ENCODE measurements at places on chromosomes 12 and 14.

DNA sequence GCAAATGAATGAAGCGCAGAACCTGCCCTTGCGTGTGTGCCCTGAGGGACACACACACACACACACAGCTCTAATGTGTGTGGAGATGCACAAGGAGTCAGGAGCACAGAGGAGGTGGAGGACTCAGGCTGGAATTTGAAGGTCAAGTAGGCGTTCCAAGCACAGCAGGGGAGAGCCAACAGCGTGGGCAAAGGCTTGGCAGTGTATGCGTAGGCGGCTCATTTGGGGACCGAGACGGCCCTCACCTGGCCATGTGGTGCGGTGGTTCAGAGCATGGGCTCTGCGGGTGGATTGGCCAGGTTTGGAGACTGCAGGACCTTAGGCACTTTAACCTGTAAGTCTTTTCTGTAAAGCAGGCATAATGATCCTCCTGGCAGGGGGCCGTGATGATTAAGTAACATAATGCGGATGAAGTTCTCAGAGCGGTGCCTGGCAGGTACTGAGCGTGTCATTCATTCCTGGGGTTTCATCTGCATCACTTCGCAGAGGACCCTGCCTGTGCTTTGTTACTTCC, 69.5 kb upstream of the SLC24A4 start:
- DNase-seq = no peak

DNA sequence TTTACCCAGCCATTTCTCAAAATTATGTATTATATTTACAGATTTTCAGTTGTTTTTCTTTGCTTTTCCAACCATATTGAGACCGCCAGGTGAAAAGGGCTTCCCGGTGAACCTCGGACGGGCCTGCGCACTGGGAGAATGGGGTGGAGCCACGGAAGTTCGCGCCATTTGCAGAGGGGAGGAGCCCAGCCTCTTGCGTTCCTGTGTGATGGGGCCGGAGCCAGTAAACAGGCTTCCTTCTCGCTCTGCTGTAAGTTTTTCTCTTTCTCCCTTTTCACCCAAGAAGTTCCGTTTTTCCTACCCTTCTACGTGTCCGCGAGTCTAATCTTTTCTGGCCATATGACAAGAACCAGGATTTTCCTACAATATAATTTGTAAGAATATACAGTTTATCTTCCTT, 1108.8 kb upstream of the SEL1L start:
- peak; percentile 5 for DNase-seq

GRCh38 chr12:58882826-58883225, 37.5 kb downstream of the LRIG3 start:
- no peak for DNase-seq

DNA sequence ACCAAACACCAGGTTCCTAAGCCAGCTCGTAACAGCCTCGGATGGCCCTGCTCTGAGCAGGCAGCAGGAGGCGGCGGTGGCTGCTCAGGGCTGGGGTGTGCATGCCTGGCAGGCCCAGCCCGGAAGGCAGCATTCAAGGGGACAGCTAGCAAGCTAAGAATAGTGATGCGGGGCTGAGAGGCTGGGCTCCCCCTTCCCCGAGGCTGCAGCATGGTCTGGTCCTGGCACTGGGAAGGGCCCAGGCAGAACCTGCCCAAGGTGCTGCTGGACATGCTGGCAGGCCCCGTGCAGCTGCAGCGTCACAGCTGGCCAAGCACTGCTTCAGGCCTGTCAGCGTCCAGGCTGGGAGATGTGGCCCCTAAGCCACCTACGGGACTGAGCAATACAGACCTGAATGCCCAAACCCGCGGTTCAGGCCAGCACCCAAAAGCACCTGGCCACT, 26.4 kb upstream of the NUDT14 start:
- peak; percentile 55 for DNase-seq

- peak; percentile 39 for DNase-seq
These were observed 88.5 kb upstream of the ANO4 start for GRCh38 chr12:100706033-100706432.

DNA sequence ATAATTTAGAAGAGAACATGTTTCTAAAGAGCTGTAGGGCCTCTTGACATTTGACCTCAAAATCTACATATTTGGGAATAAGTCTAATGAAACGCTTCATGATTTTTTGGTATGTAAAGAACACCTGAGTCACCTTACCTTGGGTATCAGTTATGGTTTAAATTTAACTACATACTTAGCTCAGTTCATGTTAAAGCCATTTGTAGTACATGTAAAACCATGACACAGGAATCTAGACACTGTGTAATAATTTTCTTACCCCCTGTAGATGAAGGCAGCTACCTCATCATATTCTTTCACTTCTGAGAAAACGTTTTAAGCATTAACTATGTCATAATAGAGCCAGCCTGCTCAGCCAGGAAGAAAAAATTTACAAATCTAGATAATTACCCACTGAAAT, 105.8 kb upstream of the CPNE8 start:
- no peak for DNase-seq

GRCh38 chr12:9648701-9649531, 20.6 kb upstream of the CLEC2D start:
- DNase-seq = no peak

All from A549 (cell line).